ENCODE measurements at places on chromosomes 2 and 18.

GRCh38 chr2:240932001-240932723 lies 26.0 kb downstream of the CROCC2 start:
- DNase-seq = no peak

- no peak for DNase-seq
Measured at GRCh38 chr2:203891474-203891873, 23.9 kb downstream of the CTLA4 start.

- no peak for DNase-seq
Measured at GRCh38 chr2:170113168-170113894, 64.6 kb upstream of the MYO3B start.

DNA sequence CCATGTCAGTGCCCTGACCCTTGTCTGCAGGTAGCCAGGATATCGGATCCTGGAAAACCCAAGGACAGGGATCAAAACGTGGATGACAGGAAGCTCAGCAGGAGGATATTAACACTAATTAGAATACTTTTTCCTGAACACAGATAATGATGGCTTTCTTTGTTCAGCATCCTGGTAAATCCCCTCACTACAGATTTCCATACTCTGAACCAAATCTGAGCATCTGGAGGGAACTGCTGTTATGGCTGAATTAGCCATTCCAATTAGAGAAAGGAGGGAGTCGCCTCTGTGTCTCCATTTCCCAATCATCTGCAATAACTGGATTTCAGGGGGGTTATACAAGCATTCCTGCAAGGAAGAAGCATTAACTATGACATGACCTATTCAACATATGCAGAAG lies 24.4 kb downstream of the CXCR4 start:
- DNase-seq = no peak

DNA sequence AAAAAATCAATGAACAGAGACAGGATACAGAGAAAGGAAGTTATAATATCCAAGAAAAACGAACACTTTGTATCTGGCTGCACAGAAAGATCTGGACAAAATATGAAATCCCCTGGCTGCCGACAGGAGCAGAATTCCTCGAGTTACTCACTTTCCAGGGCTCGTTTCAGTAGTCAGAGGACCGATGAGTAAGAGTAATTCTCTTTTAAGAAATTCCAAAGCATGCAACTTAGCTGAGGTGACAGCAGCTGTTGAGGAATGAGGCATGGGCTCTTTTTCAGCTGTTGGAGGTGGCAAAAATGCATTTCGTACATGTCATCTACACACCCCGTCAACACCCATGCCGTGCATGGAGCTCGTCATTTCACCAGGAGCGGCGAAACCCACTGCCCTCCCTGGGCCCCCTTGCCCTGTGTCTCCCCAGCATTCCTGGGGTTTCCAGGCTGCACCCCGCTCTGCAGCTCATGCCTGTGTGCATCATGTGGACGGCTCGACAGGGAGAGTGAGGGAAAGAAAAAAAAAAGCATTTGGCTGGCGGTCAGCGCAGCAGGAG lies 210.8 kb upstream of the SMIM21 start:
- peak; percentile 7 for DNase-seq

- no peak for DNase-seq
Measured at GRCh38 chr2:239086325-239087020, 238.6 kb downstream of the TWIST2 start.

GRCh38 chr2:126719833-126720351 lies 63.9 kb downstream of the GYPC start:
- DNase-seq = no peak

- no peak for DNase-seq
Measured at GRCh38 chr2:23137166-23137565, 247.8 kb upstream of the KLHL29 start.
